Activated T-helper 17 cell treated with anti-CD3 and anti-CD28 coated beads, Interleukin-2, amount 50 U/mL, for 72 hours (primary cell): ENCODE measurements at places on chromosomes 1 and 21.
A peak's percentile ranks its signal among the peaks of the same experiment; 100 is the strongest.

DNA sequence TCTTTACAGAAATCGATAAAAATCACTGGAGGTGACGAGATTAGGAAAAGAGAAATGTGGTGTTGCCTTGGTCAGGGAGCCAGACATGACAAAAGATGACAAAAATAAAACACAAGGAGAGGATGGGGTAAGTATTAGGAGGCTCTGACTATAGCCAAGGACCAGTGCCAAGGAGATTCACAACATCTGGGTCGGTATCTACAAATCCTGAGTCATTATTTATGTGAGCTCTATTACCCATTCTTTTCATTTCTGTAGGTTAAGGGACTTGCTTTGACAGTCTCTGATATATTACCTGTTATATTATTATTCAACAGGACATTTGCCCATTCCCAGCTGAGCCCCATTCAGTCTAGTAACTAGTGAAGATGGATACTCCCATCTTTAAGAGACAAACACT is 120.8 kb downstream of the TYW3 start:
- no peak for ATAC-seq

DNA sequence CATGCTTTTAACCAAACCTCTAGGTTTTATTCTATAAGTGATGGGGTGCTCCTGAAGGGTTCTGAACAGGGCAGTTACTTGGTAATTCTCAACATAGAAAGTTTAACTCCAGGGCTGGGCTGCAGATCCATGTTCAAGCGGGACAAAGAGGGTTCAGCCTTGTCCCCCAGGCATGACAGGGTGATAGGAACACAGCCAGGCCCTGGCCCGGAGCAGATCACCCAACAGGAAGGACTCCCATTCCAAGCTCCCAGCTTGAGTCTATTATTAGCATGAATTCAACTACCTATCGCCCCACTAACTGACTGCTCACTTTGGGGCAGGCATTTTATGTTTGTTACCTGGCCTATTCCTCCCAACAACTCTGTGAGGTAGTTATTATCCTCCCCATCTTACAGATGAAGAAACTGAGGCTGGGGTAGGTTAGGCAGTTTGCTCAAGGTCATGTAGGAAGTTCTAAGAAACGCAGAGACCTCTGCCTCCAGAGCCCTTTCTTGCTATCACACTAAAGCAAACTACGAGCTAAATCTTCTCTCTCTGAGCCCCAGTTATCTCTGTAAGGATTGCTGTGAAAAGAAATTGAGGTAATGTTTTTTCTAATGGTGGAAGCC is 14.5 kb downstream of the ASAP3 start:
- no peak for ATAC-seq

GRCh38 chr1:205312866-205313562 is 8.5 kb downstream of the NUAK2 start:
- ATAC-seq: no peak

DNA sequence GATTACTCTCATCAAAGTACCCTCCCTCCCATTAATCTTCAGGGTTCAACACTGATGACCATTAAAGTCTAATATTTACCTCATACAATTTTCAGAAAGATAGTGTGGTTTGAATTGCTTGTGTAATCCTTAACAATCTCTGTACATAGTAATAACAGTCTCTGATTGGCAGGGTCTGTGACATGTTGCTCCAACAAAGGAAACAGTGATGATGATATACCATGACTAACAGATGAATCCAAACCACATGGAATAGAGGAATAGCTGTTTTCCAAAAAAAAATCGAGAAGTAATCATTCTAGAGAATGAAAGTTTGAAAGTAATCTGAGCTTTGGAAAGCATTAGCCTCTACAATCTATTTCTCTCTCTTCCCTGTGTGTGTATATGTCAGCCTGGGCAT is 610.1 kb upstream of the NEGR1 start:
- no peak for ATAC-seq

DNA sequence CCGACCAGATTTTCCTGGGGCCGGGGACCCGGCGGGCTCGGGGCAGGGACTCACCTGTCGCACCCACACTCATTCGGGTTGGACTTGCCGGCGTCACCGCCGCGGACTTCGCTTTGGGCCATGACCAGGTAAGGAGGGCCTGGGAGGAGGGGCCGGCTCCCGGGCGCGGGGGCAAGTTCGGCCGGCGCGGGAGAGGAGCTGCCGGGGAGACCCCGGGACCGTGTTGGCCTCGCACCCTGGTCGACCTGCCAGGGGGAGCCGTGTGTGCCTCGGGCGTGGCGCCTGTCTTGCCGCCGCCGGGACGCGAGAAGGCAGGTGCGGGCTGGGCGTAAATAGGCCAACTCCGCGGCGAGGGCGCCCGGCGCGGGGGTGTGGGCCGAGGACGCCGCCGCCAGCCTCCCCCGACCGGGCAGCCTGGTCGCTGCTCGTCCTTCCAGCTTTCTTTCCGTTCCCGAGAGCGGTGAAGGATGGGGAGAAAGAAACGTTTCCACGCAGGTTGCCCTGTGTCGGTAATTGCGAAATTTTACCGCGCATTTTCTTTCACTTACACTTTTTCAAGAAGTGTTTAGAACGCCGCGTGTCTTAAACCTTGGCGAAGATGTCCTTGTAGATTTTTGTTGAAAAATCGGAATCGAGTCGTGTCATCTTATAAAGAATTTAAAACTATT is 558 bp downstream of the USP1 start:
- peak; percentile 0 for ATAC-seq

- ATAC-seq: peak; percentile 26
Observed at GRCh38 chr1:154730259-154730658, 122.3 kb upstream of the ADAR start.

DNA sequence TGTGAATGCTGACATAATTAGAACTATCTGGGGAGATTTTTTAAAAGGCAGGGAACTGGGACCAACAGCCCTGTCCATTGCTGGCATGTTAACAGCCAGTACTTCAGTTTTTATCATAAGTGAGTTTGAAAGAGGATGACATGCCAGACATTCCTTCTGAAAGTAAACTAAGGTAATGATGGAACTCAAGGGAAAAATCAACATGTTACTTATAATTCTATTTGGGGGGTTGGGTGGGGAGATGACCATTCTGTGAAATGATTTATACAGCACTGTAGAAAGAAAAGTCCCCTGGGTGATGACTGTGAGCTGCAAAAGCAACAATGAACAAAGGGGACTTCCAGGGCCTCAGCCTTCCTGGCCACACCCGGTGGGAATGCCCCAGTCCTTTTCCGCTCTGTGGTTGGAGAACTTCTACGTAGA is 5.4 kb upstream of the LAMC2 start:
- ATAC-seq: peak; percentile 76
